Uterus (tissue), 4 donors: ENCODE measurements at places on chromosomes 16 and 17. TPM values are rescaled to one million over a fixed set of nuclear protein-coding genes. Genes with fewer than 3 reads are reported as not detected.
A peak's percentile ranks its signal among the peaks of the same experiment; 100 is the strongest.

DNA sequence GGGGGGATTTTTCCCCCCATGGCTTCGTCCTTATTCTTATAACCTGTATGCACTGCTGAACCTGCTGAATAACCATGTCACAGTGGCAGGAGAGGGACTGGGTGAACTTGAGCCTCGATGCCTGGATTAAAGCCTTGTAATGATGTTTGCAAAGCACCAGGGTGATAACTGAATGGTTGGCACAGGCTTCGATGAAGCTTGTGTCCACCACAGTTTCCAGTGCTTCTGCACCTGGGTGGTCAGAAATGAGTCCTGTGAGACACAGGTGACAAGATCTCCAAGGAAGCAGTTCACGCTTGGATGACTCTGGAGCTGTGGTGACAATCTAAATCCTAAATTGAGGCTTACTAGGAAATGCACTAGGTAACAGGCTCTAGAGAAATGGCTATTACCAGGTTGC is 729.3 kb downstream of the MAF start:
- no peak overlapping the region for H3K4me3 ChIP-seq
- no peak overlapping the region for H3K27ac ChIP-seq
- no peaks in the 10 kb centered on the region for H3K36me3 ChIP-seq
- DNase-seq: no peak

- no peaks in the 10 kb centered on the region for H3K36me3 ChIP-seq
- no peak for DNase-seq
- no peak overlapping the region for H3K27ac ChIP-seq
- H3K4me1 ChIP-seq: no peaks in the 10 kb centered on the region
- H3K27me3 ChIP-seq: no peaks in the 10 kb centered on the region
Observed at GRCh38 chr17:21231533-21231932, 17.6 kb upstream of the TMEM11 start.

GRIN2A gene
- 0.29 TPM for total RNA-seq

ZG16B gene
- 15.9 TPM for total RNA-seq

PIK3R6 gene
- 24.6 TPM for total RNA-seq

DNA sequence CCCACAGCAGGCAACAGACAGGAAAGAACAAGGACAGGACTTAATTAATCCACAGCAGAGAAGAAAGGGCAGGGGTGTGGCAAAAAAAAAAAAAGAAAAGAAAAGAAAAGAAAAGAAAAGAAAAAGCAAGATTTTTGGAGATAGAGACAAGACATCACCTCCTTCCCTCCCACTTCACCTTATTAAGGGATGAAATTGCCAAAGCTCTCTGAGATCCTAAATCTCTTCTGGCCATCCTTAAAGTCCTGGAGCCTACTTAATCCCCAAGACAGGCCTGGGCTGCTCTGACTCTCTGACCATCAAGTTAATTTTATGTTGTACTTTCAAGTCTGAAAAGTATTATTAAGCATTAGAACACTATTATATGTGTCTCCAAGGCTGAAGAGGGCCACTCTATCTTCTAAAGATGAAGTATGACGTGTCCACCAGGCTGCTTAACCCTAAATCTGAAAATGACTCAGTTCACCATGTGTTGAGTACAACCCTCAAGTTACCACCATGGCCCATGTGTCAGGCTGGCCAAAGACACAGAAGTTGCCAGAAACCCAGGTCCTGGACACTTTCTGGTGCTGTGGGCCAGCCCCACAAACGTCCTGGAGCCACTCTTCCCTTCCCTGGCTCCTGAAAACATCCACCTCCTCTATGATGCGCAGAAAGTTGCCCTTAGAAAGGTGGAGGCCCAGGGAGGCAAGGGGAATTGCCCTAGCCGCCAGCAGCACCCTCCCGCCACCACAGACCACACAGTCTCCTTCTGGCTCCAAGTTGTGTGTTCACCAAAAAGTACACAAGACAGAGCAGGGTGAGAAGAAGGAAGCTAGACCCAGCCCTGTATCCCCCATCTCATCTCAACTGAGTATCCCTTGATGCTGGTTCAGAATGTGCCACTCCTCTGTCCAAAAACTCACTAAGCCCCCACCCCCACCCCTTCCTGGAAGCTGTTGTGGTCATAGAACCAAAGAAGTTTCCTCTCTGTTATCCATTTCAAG is 2.7 kb downstream of the SOCS1 start:
- H3K4me3 ChIP-seq: peak overlapping the region; percentile 3
- no peak for DNase-seq
- H3K36me3 ChIP-seq: no peaks in the 10 kb centered on the region
- no peaks in the 10 kb centered on the region for H3K4me1 ChIP-seq
- H3K27ac ChIP-seq: peak overlapping the region; percentile 98
- H3K27me3 ChIP-seq: no peaks in the 10 kb centered on the region

GRCh38 chr17:42517516-42517915 is 18.5 kb upstream of the NAGLU start:
- H3K36me3 ChIP-seq: no peaks in the 10 kb centered on the region
- H3K4me3 ChIP-seq: no peak overlapping the region
- H3K27ac ChIP-seq: peak overlapping the region; percentile 95
- H3K27me3 ChIP-seq: no peaks in the 10 kb centered on the region

DNA sequence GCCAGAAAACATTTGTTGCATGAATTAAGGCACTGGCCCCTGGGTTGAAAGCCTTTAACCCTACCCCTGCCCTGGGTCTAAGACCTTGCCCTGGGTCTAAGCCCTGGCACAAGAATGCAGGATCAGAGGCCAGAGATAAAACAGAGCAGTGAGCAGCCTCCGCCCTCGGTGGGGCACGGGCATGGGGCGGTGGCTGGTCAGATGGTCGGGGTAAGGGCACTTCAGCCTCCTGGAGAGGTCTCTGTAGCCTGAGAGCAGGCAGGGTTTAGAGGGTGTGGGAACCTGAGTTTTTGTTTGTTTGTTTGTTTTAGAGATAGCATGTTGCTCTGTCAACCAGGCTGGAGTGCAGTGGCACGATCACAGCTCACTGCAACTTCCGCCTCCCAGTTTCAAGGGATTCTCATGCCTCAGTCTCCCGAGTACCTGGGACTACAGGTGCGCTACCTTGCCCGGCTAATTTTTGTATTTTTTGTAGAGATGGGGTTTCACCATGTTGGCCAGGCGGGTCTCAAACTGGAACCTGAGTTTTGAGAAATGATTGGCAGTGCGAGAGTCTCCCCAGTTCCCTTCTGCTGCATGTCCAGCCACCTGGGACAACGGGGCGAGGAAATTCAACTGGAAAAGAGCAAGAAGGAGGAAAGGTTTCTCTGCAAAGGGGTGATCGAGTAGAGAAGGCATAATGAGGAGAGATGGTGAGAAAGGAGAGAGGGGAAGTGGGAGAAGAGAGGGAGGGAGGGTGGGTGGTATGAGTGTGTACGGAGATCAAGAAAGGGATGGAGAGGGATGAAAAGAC is 27.7 kb downstream of the TNS4 start:
- H3K36me3 ChIP-seq: no peaks in the 10 kb centered on the region
- H3K27me3 ChIP-seq: no peaks in the 10 kb centered on the region
- H3K27ac ChIP-seq: peak overlapping the region; percentile 58
- DNase-seq: no peak
- H3K4me1 ChIP-seq: no peaks in the 10 kb centered on the region
- H3K4me3 ChIP-seq: no peak overlapping the region

GRCh38 chr16:22181843-22182242 is 19.5 kb downstream of the SDR42E2 start:
- no peak for DNase-seq
- H3K27me3 ChIP-seq: no peaks in the 10 kb centered on the region
- no peaks in the 10 kb centered on the region for H3K36me3 ChIP-seq
- H3K4me3 ChIP-seq: no peak overlapping the region
- H3K27ac ChIP-seq: no peak overlapping the region

DNA sequence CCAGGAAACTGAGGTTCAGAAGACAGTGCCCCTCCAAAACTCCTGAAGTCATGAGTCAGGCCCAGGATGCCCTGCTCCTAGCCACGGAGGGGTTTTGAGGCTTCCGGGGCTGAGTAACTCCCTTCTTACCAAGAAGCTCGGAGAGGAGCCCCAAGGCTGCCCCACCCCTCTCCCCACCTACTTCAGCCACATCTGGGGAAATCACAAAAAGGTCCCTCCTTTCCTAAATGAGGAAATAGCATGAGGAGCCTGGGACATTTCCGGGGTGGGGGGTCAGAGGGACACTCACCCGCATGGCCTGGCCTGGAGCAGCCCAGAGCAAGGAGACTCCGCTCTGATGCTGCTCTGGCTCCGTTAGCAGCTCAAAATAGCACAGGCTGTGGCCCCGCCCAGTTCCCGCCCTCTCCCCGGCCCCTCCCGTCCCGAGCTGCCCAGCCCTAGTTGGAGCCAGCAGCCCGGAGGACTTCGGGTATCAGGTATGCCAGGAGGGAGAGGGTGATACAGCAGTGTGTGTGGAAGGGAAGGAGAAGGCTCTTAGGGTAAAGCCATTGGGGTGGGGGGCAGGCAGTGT is 40.1 kb downstream of the MYO18A start:
- peak overlapping the region; percentile 29 for H3K4me3 ChIP-seq
- H3K27ac ChIP-seq: peak overlapping the region; percentile 73
- H3K36me3 ChIP-seq: no peaks in the 10 kb centered on the region
- DNase-seq: peak; percentile 85

KCNJ18 gene
- not detected for total RNA-seq

DNA sequence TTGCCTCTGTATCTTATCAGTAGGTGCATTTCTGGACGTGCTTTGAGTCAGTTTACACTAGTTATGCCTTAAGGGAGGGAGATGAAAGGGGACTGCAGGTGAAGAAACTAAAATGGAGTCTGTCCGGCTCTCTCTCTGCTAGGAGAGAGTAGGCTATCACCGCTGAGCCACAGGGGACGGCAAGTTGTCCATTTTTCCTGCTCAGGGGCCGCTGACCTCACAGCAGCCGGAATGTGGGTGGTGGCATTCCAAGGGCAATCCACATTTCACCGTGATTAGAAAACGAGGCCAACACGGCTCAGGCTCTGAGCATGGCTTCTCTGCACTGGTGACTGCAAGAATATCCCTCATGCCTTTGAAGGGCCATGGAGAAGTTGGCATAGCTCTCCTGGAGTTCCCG is 19.0 kb upstream of the KLHDC4 start:
- H3K4me3 ChIP-seq: no peak overlapping the region
- H3K27ac ChIP-seq: no peak overlapping the region
- no peaks in the 10 kb centered on the region for H3K27me3 ChIP-seq
- no peaks in the 10 kb centered on the region for H3K36me3 ChIP-seq

DNA sequence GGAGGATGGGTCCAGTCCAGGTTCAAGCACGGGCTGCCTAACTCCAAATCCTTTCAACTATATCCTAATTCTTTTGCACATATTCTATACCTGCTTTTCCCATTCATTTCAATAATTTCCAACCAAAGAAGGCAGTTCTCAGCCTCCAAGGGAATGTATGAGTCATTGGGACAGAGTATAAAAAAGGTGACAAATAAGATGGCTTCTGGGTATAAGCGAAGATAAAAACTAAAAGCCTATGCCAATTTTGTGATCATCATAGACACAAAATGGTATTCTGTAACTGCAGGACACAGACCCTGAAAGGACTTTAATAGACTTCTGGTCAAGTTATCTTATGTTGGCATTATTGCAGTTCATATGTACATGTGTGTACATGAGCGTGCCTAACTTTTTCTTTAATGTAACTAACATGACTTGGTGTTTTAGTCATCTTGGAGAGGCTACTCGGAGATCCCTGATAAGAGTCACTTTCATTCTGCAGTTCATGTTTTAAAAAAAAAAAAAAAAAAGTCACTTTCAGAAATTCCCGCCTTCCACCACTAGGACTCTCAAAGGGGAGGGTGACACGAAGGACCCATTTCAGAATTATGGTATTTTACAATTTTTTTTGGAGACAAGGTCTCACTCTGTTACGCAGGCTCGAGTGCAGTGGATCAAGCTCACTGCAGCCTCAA is 17.3 kb downstream of the COG1 start:
- no peaks in the 10 kb centered on the region for H3K27me3 ChIP-seq
- no peak overlapping the region for H3K27ac ChIP-seq
- DNase-seq: no peak
- no peaks in the 10 kb centered on the region for H3K36me3 ChIP-seq
- no peaks in the 10 kb centered on the region for H3K4me1 ChIP-seq
- no peak overlapping the region for H3K4me3 ChIP-seq

GRCh38 chr16:22624038-22624799 is 113.5 kb downstream of the NPIPB5 start:
- H3K4me1 ChIP-seq: no peaks in the 10 kb centered on the region
- H3K4me3 ChIP-seq: no peak overlapping the region
- no peaks in the 10 kb centered on the region for H3K36me3 ChIP-seq
- no peak overlapping the region for H3K27ac ChIP-seq

CFAP119 gene
- not detected for total RNA-seq

DNA sequence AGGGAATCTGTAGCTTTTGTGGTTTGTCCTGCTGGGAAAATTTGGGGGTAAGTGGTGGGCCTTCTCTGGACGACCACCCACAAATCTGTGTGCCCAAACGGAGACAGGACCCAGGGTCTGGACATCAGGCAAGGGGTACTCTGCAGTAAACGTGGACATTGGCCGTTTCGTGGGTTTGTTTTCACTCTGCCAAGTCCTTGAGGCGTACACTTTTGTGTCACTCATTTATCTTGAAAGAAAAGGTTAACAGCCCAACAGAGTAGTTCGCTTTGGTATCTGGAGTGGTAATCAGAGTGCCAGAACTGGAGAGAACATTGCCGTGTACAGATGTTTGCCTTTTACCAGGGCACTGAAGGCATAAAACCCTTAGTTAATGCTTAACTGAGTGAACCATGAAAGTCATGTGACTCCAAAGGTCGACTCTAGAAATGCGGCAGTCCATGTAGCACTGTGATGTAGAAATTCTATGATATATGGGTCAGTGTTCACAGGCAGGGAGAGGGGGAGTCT is 15.4 kb downstream of the NAA60 start:
- no peak for DNase-seq
- no peaks in the 10 kb centered on the region for H3K27me3 ChIP-seq
- H3K4me3 ChIP-seq: peak overlapping the region; percentile 92
- peaks cover 13% of the 10 kb centered on the region for H3K4me1 ChIP-seq

HBM gene
- 1.4 TPM for total RNA-seq

GRCh38 chr16:30971298-30971697 is 13.7 kb upstream of the HSD3B7 start:
- no peak overlapping the region for H3K27ac ChIP-seq
- H3K27me3 ChIP-seq: no peaks in the 10 kb centered on the region
- DNase-seq: no peak
- H3K4me3 ChIP-seq: no peak overlapping the region
- no peaks in the 10 kb centered on the region for H3K4me1 ChIP-seq

- no peaks in the 10 kb centered on the region for H3K27me3 ChIP-seq
- no peak overlapping the region for H3K4me3 ChIP-seq
Observed at GRCh38 chr17:68573338-68573737, 27.8 kb downstream of the FAM20A start.

MYH8 gene
- total RNA-seq: not detected

GRCh38 chr17:3818786-3819185 is 17.8 kb upstream of the ITGAE start:
- no peaks in the 10 kb centered on the region for H3K36me3 ChIP-seq
- H3K4me3 ChIP-seq: no peak overlapping the region
- no peaks in the 10 kb centered on the region for H3K27me3 ChIP-seq
- H3K27ac ChIP-seq: no peak overlapping the region
- no peak for DNase-seq
- H3K4me1 ChIP-seq: no peaks in the 10 kb centered on the region

DNA sequence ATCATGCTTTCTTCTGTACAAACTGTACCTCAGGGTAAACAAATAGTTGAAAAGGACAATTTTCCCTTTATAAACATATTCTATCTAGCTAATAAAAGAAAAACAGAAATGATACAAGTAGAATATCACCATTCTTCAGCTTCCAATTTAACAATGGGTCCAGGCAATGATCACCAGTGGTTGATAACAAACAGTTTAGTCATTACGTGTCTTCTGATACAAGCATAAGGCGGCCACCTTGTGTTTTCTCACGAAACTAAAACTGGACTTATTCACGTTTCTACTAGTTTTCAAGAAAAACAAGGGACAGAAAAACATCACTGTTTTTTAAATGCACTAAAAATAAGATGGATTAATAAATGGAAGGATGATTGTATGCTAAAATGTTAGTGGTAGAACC is 58.3 kb downstream of the STH start:
- no peak overlapping the region for H3K4me3 ChIP-seq
- DNase-seq: no peak
- no peaks in the 10 kb centered on the region for H3K36me3 ChIP-seq
- no peak overlapping the region for H3K27ac ChIP-seq
- H3K27me3 ChIP-seq: no peaks in the 10 kb centered on the region

AATK gene
- 5.1 TPM for total RNA-seq

CFAP97D1 gene
- total RNA-seq: not detected
